Cortex of kidney (tissue), 1 donor: ENCODE measurements at places on chromosomes 12 and 14.

GRCh38 chr12:14664434-14665023 is 31.9 kb downstream of the GUCY2C start:
- DNase-seq = no peak

GRCh38 chr14:101010293-101010692 is 106.8 kb upstream of the RTL1 start:
- no peak for DNase-seq

DNA sequence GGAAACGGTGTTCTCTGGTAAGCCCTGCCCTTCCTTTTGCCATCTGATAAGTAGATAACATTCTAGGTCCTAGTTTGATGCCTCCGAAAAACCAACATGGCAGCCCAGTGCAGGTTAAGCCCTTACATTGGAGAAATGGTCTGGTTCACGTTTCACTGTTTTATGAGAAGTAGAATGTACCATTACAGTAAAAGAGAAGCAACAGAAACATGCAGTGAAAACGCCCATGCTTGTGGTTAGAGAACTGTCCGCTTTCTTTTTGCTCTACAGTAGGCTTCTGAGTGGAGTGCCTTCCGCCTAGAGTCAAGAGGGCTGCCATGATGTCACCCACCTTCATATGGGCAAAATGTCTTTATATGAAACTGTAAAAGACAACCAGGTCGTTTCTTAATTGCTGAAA is 190.4 kb upstream of the BCL2L14 start:
- DNase-seq = no peak

GRCh38 chr14:96267336-96267735 is 11.3 kb downstream of the BDKRB1 start:
- no peak for DNase-seq

DNA sequence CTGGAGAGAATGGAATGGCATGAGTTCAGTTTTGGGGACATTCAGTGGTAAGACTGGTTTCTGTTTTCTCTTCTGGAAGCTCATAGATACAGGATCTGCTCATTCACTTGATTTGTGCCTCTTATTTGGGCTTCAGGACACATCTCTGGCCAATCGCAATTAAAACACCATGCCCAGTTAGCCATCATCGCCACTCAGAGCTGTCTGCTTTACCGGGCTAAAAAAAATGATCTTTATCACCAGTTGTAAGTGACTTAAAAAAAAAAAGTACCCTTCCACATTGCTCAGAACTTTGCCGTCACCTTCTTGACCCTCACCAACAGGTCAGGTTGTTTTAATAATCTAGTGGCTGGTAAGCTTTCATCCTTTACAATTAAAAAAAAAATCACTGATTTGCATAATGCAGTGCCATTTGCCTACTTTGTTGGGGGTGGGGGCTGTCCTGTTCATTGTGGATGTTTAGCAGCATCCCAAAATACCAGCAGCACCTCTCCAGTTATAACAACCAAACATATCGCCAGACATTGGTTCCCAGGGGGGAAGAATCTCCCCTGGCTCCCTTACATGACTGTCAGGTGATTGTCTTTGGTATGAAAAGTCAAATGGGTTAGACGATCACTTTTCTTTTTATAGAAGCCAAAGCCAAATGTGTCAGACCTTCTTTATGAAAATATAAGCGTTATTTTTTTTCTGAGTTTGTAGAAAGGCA is 150.1 kb downstream of the PRKCH start:
- DNase-seq = no peak

GRCh38 chr14:54451121-54451601 is 10.0 kb upstream of the CNIH1 start:
- DNase-seq = no peak
